ENCODE measurements at places on chromosomes 7 and 10. TPM values are rescaled to one million over a fixed set of nuclear protein-coding genes. Genes with fewer than 3 reads are reported as not detected.

Gene ANKRD22
- total RNA-seq: not detected

Gene GPR37
- total RNA-seq: 1.9 TPM

Gene AMPH
- total RNA-seq: 0.63 TPM

DNA sequence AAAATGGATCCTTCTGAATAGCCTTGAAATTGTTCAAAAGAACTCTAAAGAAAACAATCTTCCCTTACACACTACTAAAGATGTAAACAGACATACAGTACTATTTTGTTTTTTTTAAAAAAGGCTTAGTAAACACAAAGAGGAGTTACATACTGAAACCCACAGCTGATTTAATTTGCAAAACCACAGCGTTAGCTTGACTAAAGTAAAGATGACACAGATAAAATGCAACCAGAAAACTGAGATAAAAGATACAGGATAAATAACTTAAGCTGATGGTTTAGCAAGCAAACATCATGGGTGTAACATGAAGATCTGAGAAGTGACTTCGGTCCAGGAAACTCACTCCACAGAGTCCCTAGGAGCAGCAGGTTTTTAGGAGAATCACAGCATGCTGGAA lies 21.8 kb downstream of the PRKCQ start:
- peaks cover 17% of the 10 kb centered on the region for H3K27me3 ChIP-seq
- H3K36me3 ChIP-seq: no peaks in the 10 kb centered on the region
- H3K27ac ChIP-seq: no peak overlapping the region
- no peak overlapping the region for H3K4me3 ChIP-seq
- no peak for DNase-seq

GRCh38 chr7:29647020-29647654 lies 83.5 kb downstream of the PRR15 start:
- DNase-seq: no peak
- peaks cover 5% of the 10 kb centered on the region for H3K36me3 ChIP-seq
- no peaks in the 10 kb centered on the region for H3K4me1 ChIP-seq
- no peak overlapping the region for H3K27ac ChIP-seq
- no peak overlapping the region for H3K4me3 ChIP-seq

DNA sequence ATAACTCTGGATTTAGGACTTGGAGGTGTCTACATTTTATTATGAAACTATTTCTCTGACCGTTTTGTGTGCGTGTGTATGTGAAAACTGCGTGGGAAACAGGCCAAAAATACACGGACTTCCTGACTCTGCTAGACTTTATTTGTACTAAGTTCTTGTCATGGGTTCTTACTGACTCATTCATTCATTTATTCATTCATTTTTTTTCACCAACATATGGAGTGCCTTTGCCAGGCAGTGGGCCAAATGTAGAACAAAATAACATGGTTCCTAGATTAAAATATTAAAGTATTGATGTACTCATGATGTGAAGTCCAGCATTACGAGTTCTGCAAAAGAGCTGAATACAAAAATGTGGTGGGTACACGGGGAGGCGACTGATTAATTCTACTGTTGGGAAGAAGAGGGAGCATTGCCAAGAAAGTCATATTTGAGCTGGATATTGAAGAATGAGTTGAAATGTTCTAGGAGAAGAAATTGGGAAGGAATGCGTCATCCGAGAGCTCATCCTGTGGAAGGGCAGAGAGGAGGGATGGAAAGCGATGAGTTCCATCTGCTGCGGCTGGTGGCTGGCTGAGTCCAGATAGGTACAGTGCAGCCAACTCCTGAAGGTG lies 24.6 kb downstream of the CACNB2 start:
- H3K4me1 ChIP-seq: peaks cover 40% of the 10 kb centered on the region
- H3K27ac ChIP-seq: peak overlapping the region; percentile 29
- no peaks in the 10 kb centered on the region for H3K27me3 ChIP-seq
- H3K36me3 ChIP-seq: peaks cover 6% of the 10 kb centered on the region
- peak; percentile 74 for DNase-seq

- peaks cover 21% of the 10 kb centered on the region for H3K4me1 ChIP-seq
- H3K27me3 ChIP-seq: no peaks in the 10 kb centered on the region
- no peak overlapping the region for H3K4me3 ChIP-seq
- no peak overlapping the region for H3K27ac ChIP-seq
- H3K36me3 ChIP-seq: no peaks in the 10 kb centered on the region
Measured at GRCh38 chr7:46681865-46682503, 760.9 kb upstream of the IGFBP3 start.

GRCh38 chr7:107614425-107614824 lies 34.4 kb downstream of the BCAP29 start:
- peaks cover 18% of the 10 kb centered on the region for H3K36me3 ChIP-seq
- H3K4me1 ChIP-seq: peaks cover 13% of the 10 kb centered on the region
- no peak overlapping the region for H3K27ac ChIP-seq
- no peak overlapping the region for H3K4me3 ChIP-seq

- no peak for DNase-seq
- peaks cover 28% of the 10 kb centered on the region for H3K4me1 ChIP-seq
- no peaks in the 10 kb centered on the region for H3K27me3 ChIP-seq
- H3K27ac ChIP-seq: no peak overlapping the region
- H3K4me3 ChIP-seq: no peak overlapping the region
Measured at GRCh38 chr10:88526501-88527105, 56.5 kb downstream of the RNLS start.

- H3K27me3 ChIP-seq: peaks cover 10% of the 10 kb centered on the region
- DNase-seq: no peak
- peaks cover 34% of the 10 kb centered on the region for H3K36me3 ChIP-seq
- peaks cover 6% of the 10 kb centered on the region for H3K4me1 ChIP-seq
- H3K27ac ChIP-seq: no peak within 1 kb of the TSS
Measured at GRCh38 chr7:151210087-151210854, at the start of gene H2BK1. Gene H2BK1, minus strand, starts transcription at chr7:151210488. Its CDS starts 170 bp downstream, at chr7:151210318.

DNA sequence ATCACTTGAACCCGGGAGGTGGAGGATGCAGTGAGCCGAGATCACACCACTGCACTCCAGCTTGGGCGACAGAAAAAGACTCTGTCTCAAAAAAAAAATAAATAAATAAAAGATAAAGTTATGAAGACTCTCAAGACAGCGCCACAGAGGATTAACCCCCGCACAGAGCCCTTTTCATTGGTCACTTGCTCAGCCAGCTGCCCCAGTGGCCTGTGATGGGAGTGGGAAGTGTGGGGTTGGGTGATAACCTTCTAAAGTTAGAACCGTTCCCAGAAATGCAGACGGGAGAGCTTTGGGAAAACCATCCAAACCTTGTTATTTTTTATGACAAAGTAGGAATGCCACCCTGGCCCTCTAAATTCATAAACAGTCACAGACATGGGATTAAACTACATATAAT lies 57.4 kb downstream of the PARP12 start:
- no peak overlapping the region for H3K4me3 ChIP-seq
- no peak overlapping the region for H3K27ac ChIP-seq
- no peaks in the 10 kb centered on the region for H3K36me3 ChIP-seq
- DNase-seq: no peak

DNA sequence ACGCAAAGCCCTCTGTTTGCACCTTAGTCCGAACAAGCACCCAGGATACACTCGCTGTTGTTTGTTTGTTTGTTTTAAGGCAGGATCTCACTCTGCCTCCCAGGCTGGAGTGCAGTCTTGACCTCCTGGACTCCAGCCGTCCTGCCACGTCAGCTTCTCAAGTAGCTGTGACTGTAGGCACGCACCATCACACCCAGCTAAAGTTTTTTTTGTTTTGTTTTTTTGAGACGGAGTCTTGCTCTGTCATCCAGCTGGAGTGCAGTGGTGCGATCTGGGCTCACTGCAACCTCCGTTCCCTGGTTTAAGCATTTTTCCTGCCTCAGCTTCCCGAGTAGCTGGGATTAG lies 76.8 kb downstream of the CTBP2 start:
- H3K27me3 ChIP-seq: no peaks in the 10 kb centered on the region
- H3K4me3 ChIP-seq: no peak overlapping the region
- peaks cover 76% of the 10 kb centered on the region for H3K36me3 ChIP-seq
- DNase-seq: peak; percentile 53
- peaks cover 50% of the 10 kb centered on the region for H3K4me1 ChIP-seq
- H3K27ac ChIP-seq: peak overlapping the region; percentile 87

GRCh38 chr10:95280637-95281036 lies 10.2 kb downstream of the PDLIM1 start:
- no peaks in the 10 kb centered on the region for H3K36me3 ChIP-seq
- H3K4me1 ChIP-seq: peaks cover 33% of the 10 kb centered on the region
- H3K27ac ChIP-seq: no peak overlapping the region
- no peaks in the 10 kb centered on the region for H3K27me3 ChIP-seq
- no peak for DNase-seq

- peaks cover 7% of the 10 kb centered on the region for H3K4me1 ChIP-seq
- H3K4me3 ChIP-seq: no peak overlapping the region
- H3K27me3 ChIP-seq: no peaks in the 10 kb centered on the region
- peaks cover 10% of the 10 kb centered on the region for H3K36me3 ChIP-seq
- no peak for DNase-seq
Measured at GRCh38 chr7:38740041-38740440, 108.9 kb upstream of the AMPH start.
